ENCODE measurements at places on chromosomes 16 and 17. TPM values are rescaled to one million over a fixed set of nuclear protein-coding genes. Genes with fewer than 3 reads are reported as not detected.
A peak's percentile ranks its signal among the peaks of the same experiment; 100 is the strongest.

GRCh38 chr17:16989230-16989952 is 17.5 kb upstream of the TNFRSF13B start:
- no peaks in the 10 kb centered on the region for H3K4me1 ChIP-seq
- H3K27me3 ChIP-seq = no peaks in the 10 kb centered on the region
- DNase-seq = no peak
- no peak overlapping the region for H3K4me3 ChIP-seq
- H3K36me3 ChIP-seq = no peaks in the 10 kb centered on the region
- no peak overlapping the region for H3K27ac ChIP-seq

- no peaks in the 10 kb centered on the region for H3K4me1 ChIP-seq
- H3K36me3 ChIP-seq = no peaks in the 10 kb centered on the region
- H3K4me3 ChIP-seq = no peak overlapping the region
- no peak for DNase-seq
- no peaks in the 10 kb centered on the region for H3K27me3 ChIP-seq
Observed at GRCh38 chr16:68105611-68106010, 20.4 kb downstream of the NFATC3 start.

DNA sequence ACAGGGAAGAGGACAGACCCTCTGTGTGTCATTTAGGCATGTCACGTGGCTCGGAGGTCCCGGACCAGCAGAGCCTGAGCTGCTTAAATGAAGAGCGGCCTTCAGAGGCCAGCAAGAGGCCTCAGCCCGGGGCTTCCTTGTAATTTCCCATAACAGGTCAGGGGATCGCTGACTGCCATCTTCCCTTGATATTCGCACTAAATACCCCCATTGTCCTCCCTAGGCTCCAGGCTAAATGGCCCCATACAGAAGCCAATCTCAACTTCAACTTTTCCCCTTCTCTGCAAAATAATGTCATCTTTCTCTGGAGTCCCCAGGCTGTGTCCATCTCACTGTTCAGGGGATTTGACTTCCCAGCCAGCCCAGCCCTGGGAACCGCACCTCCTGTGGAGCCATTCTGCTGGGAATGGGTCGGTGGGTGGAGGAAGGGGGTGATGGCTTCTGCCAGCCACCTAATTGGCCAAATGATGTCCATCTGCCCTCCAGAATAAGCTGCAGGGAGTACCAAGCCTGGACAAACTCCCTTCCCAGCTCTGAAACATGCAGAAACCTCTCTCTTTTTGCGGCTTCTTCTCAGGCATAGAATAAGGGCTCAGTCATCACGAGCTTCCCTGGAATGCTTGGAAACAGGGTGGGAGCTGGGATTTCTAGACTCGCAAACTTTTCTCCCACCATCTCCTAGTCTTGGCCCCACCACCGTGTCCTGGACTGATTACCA is 129.9 kb downstream of the SDK2 start:
- H3K27me3 ChIP-seq = no peaks in the 10 kb centered on the region
- H3K27ac ChIP-seq = no peak overlapping the region
- H3K4me1 ChIP-seq = no peaks in the 10 kb centered on the region
- H3K4me3 ChIP-seq = no peak overlapping the region
- no peak for DNase-seq

GRCh38 chr17:46942441-46943217 is 19.7 kb downstream of the GOSR2 start:
- H3K4me1 ChIP-seq = no peaks in the 10 kb centered on the region
- no peak overlapping the region for H3K4me3 ChIP-seq
- DNase-seq = peak; percentile 60
- no peak overlapping the region for H3K27ac ChIP-seq

- H3K27me3 ChIP-seq = no peaks in the 10 kb centered on the region
- DNase-seq = no peak
- no peaks in the 10 kb centered on the region for H3K4me1 ChIP-seq
- H3K27ac ChIP-seq = no peak overlapping the region
- no peaks in the 10 kb centered on the region for H3K36me3 ChIP-seq
Observed at GRCh38 chr16:49644145-49644463, 211.8 kb downstream of the ZNF423 start.

The SEZ6 gene
- 0.72 TPM for total RNA-seq

The CLEC18A gene
- 0.29 TPM for total RNA-seq

DNA sequence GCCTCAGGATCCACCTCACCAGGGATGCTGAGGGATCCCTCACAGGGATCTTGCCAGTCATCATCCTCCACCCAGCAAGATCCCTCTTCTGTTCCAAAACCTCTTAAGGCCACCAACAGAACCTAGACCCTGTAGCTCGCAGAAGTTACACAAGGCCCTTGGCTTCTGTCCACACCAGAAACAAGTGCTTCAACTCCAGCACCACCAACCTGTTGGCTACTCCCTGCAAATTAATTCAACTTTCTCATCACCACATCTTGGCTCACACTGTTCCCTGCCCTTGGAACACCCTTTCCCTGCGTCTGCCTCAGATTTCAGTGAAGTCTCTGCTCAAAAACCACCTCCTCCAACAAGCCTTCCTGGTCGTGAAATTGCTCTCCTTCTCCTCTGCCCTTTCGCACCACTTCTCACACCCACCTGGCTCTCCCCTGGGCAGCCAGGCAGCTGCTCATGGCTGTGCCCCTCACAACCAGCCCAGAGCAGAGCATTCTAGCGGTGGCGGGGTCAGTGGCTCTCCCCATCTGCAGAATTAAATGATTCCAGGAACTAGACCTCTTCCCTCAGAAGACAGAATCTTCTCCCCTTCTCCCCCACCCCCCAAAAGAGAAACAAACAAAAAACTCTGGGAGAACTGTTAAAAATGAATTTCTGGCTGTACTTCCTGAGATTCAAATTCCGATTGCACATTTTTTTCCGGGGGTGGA is 1.8 kb downstream of the PLLP start:
- H3K4me3 ChIP-seq = peak overlapping the region; percentile 82
- peaks cover 20% of the 10 kb centered on the region for H3K4me1 ChIP-seq
- no peaks in the 10 kb centered on the region for H3K36me3 ChIP-seq
- H3K27me3 ChIP-seq = no peaks in the 10 kb centered on the region

The OR1F1 gene
- not detected for total RNA-seq

- H3K27me3 ChIP-seq = no peaks in the 10 kb centered on the region
- DNase-seq = no peak
- H3K27ac ChIP-seq = no peak overlapping the region
Observed at GRCh38 chr17:49746791-49747490, 17.0 kb downstream of the FAM117A start.

GRCh38 chr17:48547808-48548522 is 3.1 kb upstream of the HOXB2 start:
- no peaks in the 10 kb centered on the region for H3K36me3 ChIP-seq
- DNase-seq = no peak
- H3K27me3 ChIP-seq = peaks cover 3% of the 10 kb centered on the region

DNA sequence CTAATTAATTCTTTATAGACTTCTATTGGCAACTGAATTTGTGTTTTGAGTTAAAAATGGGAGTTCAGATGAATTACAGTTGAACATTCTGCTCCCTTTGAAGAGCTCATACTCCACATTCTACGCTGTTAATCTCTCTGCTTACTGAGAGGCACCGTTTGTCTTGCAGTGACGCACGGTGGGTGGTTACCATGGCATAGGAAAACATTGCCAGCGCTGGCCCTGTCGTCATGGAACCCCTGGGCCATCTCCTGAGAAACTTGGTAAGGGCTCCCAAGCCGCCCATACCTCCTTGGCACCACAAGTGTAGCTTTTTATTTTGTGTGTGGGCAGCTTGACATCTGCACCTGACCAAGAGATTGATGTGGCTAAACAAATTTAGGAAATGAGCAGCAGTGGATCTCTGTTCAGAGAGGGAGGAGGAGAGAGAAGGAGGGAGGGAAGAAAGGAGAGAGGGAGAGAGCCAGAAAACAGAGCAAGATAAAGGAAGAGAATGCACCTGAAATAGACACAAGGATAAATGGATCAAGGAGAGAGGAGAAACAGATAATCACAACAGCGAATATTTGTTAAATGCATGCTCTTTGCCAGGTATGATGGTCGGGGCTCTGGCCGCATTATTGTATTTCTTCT is 398.5 kb downstream of the HAPSTR1 start:
- H3K4me1 ChIP-seq = no peaks in the 10 kb centered on the region
- no peak for DNase-seq
- no peak overlapping the region for H3K27ac ChIP-seq
- no peaks in the 10 kb centered on the region for H3K27me3 ChIP-seq

DNA sequence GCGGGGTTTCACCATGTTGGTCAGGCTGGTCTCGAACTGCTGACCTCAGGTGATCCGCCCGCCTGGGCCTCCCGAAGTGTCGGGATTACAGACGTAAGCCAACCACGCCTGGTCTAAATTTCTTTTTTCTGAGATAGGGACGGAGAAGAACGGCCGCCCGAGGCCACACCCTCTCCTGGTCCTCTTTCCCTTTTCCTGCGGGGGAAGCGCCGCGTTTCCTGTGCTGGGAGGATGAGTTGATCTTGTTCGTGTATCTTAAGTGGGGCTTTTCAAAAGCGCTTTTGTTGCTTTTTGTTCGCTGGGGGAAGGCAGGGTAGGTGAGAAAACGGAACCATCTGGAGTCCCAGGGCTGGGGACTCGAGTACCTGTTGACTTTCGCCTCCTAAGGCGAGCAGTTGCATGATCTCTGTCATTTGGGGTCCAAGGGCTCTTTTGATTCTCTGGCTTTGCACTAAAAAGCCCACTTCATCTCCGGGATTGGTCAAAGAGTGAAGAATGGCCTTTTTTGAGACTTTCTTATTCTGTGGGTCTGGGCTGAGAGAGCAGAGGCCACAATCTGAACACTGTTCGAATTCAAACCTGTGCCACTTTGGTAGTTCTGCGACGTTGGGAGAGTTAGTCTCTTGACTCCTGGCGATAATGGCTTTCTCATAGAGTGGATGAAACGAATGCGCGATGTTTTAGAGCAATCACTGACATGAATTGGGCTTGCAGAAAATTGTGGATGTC is 1.3 kb downstream of the FUS start:
- H3K4me3 ChIP-seq = peak overlapping the region; percentile 79
- no peak overlapping the region for H3K27ac ChIP-seq
- peak; percentile 36 for DNase-seq
- no peaks in the 10 kb centered on the region for H3K27me3 ChIP-seq
- peaks cover 18% of the 10 kb centered on the region for H3K36me3 ChIP-seq

The GAST gene
- total RNA-seq = not detected

The ALOXE3 gene
- not detected for total RNA-seq

The KRTAP2-4 gene
- not detected for total RNA-seq

GRCh38 chr16:68361485-68361884 is 50.7 kb downstream of the PRMT7 start:
- H3K27me3 ChIP-seq = no peaks in the 10 kb centered on the region
- H3K4me1 ChIP-seq = no peaks in the 10 kb centered on the region
- H3K27ac ChIP-seq = no peak overlapping the region
- peaks cover 3% of the 10 kb centered on the region for H3K36me3 ChIP-seq

DNA sequence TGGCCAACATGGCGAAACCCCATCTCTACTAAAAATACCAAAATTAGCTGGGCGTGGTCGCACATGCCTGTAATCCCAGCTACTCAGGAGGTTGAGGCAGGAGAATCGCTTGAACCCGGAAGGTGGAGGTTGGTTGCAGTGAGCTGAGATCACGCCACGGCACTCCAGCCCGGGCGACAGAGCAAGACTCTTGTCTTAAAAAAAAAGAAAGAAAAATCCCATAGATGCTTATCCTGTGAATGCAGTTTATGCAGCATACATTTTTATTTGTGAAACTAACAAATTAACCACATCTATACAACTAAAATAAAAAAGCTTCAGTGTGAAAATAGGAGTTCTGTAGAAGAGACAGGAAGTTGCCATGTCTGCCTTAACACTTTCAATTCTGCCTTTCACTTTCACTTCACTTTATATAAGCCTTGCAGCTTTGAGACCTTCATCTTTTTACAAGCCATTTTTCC is 7.1 kb downstream of the IGSF6 start:
- H3K36me3 ChIP-seq = no peaks in the 10 kb centered on the region
- no peak overlapping the region for H3K4me3 ChIP-seq
- no peaks in the 10 kb centered on the region for H3K4me1 ChIP-seq
- no peak for DNase-seq
- no peak overlapping the region for H3K27ac ChIP-seq

- no peaks in the 10 kb centered on the region for H3K4me1 ChIP-seq
- no peak overlapping the region for H3K27ac ChIP-seq
- H3K36me3 ChIP-seq = no peaks in the 10 kb centered on the region
- DNase-seq = no peak
- H3K4me3 ChIP-seq = no peak overlapping the region
Observed at GRCh38 chr16:25571712-25572111, 120.0 kb upstream of the HS3ST4 start.

- no peaks in the 10 kb centered on the region for H3K4me1 ChIP-seq
- H3K27ac ChIP-seq = no peak overlapping the region
- H3K27me3 ChIP-seq = no peaks in the 10 kb centered on the region
- H3K36me3 ChIP-seq = no peaks in the 10 kb centered on the region
Observed at GRCh38 chr17:37025847-37026530, 77.2 kb downstream of the AATF start.

The TTYH2 gene
- 8.1 TPM for total RNA-seq

- H3K36me3 ChIP-seq = peaks cover 99% of the 10 kb centered on the region
- no peak for DNase-seq
- H3K27me3 ChIP-seq = no peaks in the 10 kb centered on the region
- H3K27ac ChIP-seq = no peak overlapping the region
- H3K4me1 ChIP-seq = no peaks in the 10 kb centered on the region
Observed at GRCh38 chr17:1658100-1658499, 8.4 kb upstream of the RILP start.

- no peak overlapping the region for H3K27ac ChIP-seq
- H3K4me3 ChIP-seq = no peak overlapping the region
- H3K36me3 ChIP-seq = no peaks in the 10 kb centered on the region
- DNase-seq = no peak
Observed at GRCh38 chr16:56833243-56833970, 31.6 kb upstream of the SLC12A3 start.

DNA sequence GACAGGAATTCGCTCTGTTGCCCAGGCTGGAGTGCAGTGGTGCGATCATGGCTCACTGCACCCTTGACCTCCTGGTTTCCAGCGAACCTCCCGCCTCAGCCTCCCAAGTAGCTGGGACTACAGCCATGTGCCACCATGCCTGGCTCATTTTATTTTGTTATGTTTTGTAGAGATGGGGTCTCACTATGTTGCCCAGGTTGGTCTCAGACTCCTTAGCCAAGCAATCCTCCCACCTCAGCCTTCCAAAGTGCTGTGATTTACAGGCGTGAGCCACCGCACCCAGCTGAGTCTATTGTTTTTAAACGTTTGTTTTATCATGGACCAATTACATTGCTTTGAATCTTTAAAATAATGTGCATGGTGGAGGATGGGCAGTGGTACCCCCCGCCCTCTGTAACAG is 28.9 kb downstream of the COTL1 start:
- H3K27me3 ChIP-seq = no peaks in the 10 kb centered on the region
- H3K27ac ChIP-seq = no peak overlapping the region
- DNase-seq = no peak

The HES7 gene
- total RNA-seq = not detected

The SLC5A10 gene
- total RNA-seq = not detected

DNA sequence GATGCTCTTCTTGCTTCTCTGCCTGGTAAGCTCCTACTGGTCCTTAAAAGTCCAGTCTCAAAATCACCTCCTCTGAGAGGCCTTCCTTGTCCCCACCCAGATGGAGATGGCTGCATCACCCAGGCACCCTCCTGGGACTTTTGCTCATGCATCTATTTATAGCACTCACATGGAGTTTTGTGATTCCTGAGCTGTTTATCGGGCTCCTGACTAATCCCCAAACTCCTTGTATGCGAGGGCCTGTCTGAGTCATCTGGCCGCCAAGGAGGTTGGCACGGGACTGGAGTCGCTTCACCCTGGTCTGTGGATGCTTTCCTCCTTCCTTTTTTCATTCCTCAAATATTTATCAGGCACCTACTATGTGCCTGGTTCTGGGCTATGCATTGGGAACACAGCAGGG is 2.3 kb upstream of the MAP2K3 start:
- H3K4me3 ChIP-seq = no peak overlapping the region
- no peak for DNase-seq
- H3K4me1 ChIP-seq = peaks cover 8% of the 10 kb centered on the region

The MT3 gene
- not detected for total RNA-seq

Data from pancreas (tissue), 10 donors.